ENCODE measurements at places on chromosomes 1 and 21. TPM values are rescaled to one million over a fixed set of nuclear protein-coding genes. Genes with fewer than 3 reads are reported as not detected.

DNA sequence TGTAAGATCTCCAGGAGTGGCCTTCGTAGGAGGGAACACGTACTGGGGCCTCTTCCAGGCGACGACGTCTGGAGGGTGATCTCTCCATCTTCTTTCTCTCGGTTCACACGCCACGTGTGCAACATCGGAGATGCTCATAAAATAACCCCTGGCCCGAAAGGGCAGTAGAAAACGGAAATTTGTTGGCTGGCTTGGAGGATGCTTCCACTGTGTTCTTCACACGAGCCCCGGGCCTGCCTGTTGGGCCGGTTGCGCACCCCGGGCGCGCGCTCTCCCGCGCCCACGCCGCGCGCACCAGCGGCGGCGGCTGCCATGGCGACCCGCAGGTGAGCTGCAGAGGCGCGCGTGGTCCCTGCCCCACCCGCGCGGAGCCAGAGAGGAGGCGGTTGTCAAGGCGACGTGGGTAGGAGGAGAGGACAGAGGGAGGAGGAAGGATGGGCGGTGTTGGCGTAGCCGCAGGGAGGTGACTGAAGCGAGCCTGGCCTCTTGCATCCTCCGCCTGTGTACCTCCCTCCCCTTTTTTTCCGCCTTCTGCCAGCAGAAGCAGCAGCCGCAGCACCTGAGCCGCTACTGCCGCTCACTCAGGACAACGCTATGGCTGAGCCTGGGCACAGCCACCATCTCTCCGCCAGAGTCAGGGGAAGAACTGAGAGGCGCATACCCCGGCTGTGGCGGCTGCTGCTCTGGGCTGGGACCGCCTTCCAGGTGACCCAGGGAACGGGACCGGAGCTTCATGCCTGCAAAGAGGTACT, at the start of gene ELAPOR1:
Gene ELAPOR1, plus strand, starts transcription at position 526 of the 752 bp plus-strand sequence. Its CDS starts 69 bp downstream, at position 595.
- peak; percentile 47 for DNase-seq

DNA sequence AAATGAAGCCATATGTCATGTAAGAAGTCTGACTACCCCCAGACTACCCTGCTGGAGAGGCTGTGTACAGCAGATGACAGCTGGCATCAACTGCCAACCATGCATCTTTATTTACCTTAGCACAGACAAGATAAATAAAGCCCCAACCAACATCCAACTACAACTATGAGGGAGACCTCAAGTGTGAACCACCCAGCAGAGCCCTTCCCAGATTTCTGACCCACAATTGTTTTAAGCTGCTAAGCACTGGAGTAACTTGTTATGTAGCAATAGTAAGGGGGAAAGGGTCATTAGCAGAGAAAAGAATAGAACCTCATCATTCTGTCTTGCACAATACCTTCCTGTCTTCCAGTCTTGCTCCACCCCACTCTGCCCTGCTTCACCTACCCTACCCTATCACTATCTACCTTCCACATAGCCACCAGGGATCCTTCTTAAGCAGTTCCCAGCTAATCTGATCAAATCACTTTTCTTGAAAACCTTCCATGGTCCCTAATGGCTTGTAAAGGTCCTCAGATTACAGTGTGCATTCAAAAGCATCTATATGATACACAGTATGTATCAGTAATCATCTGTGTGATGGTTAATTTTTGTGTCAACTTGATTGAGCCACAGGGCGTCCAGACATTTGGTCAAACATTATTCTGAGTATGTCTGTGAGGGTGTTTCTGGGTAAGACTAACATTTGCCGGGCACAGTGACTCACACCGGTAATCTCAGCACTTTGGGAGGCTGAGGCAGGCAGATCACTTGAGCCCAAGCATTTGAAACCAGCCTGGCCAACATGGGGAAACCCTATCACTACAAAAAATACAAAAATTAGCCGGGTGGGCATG, 19.6 kb upstream of the RBM15 start:
- DNase-seq, result no peak

DNA sequence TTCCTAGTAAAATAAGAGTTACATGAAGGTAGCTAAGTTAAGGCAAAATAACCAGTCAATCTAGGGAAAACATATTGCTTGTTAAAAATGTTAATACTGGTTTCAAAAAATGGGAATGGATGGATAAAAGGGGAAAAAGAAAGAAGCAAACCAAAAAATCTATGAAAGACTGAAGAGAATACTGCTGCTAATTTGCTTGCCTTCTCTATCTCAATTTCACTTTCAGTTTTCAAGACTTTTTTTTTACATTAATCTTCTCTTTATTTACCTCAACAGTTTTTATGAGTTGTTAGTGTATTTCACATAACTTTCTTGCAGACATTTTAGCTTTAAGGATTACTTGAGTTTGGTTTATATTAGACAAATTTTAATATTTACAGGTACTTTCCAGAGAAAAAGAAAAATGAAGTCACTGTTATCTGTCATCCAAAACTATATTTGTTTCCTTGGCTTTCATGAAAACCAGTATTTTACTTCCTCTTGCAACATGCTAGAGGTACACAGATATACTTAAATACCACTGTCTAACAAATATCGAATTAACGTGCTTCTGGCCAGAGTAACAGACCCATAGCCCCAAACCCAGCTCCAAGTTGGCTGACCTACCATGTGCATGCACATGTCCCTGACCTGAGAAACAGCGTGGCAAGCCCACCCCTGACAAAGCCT, 70.7 kb downstream of the COL24A1 start:
- DNase-seq, result no peak

DNA sequence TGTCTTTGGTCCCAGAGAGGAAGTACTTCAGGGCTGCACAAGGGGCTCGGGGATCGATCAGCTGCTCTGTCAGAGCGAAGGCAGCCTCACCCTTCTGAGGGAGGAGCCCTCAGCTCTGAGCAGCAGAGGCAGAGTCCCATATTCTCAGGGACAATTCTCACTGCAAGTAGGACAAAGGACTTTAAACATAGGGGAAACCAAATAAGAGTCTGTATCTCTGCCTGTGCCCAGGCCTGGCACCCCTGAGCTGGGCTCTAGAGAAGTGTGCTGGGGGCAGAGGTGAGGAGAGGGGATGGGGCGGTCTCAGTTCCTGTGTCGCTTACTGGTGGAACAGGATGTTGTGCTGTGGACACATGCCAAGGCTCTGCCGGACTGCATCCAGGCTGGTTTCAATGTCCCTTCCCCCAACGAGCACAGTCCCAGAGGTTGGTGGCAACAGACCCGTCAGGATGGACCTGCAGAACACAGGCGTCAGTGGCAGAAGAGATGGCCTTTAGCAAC, 76.6 kb downstream of the ABCA4 start:
- DNase-seq, result peak; percentile 38

- peak; percentile 57 for DNase-seq
Observed at GRCh38 chr1:183234660-183235476, 48.8 kb downstream of the LAMC2 start.

The RPE65 gene
- total RNA-seq, result 0.95 TPM

The MXRA8 gene
- total RNA-seq, result 50.4 TPM

Measured in cardiac muscle cell (in vitro differentiated cells and primary cell).